ENCODE measurements at places on chromosomes 7 and 10.

- DNase-seq, result peak; percentile 21
Observed at GRCh38 chr10:85995791-85996190, 370.8 kb downstream of the GRID1 start.

DNA sequence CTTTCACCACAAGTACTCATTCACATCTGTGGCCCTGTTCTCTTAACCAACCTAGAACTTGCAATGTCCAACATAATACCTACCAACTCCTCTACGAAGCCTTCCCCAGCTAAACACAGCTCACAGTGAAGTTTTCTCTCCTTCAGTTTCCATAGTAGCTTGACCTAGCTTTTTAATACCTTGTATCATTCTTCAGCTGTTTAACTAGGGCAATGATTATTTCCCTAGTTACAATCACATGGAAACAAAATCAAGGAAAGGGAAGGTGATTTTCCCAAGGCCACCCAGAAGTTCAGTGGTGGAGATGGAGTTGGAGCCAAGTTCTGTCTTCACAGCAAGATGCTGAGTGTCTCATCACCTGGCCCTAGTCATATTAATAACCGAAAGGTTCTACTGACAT, 16.3 kb downstream of the CDHR3 start:
- no peak for DNase-seq

DNA sequence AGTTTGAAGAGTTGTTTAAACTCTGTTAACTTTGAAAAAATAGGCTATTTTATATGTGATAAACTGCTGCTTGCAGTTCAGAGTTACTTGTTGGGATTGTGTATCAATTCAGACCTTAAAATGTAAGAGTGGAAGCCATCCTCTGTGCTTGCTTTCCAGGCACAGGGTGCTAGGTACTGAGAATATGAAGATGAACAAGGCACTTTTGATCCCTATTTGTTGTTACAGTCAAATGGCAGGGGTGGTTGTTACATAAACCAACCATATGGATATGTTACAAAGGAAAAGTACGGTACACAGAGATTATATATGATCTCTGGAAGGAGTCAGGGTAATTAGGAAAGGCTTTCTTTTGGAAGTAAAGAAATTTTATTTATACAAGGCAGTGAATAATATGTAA, 63.8 kb downstream of the REEP3 start:
- no peak for DNase-seq

- no peak for DNase-seq
Observed at GRCh38 chr10:102837230-102837721, at the start of gene CYP17A1. TSS of gene CYP17A1 (minus strand) at chr10:102837413. CDS start at chr10:102837361, 52 bp downstream.

GRCh38 chr10:12042409-12042796, 206 bp downstream of the UPF2 start:
- peak; percentile 22 for DNase-seq

- no peak for DNase-seq
Observed at GRCh38 chr10:99337311-99337811, 8.2 kb downstream of the CNNM1 start.

DNA sequence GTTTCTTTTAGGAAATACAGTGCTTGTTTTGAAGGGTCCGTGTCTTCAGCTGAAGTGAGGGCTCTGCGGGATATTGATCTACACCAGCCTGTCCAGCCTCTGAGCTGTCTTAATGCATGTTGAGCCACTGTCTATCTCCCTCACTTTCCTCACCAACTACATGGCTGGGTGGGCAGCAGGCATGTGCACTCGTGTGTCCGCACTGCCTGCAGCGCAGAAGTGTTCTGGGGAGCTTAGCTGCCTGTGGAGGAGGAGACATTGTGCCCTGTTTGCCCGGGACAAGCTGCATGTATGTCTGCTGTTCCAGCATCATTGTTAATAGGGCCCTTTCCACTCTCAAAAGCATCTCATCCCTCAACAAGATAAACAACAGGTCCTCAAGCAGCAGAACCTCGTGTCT, 133.1 kb upstream of the EEPD1 start:
- DNase-seq, result no peak

DNA sequence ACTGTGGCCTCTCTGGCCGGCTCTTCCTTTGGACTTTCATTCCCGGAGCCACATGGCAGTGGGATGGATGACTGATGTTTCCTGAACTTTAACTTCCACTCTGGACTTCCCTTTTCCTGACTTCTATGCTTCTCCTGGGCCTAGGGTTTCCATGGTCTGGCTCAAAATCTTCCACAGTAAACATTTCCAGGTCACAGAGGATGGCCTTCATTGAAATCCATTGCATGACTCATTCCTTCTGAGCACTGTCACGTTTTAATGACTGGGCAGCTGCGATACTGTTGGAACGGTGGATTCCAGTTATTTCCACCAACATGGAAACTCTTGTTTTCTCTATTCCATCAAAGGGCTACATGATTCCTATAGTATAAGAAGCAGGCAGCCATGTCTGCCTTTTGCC, 24.4 kb upstream of the ZNF273 start:
- DNase-seq, result no peak

DNA sequence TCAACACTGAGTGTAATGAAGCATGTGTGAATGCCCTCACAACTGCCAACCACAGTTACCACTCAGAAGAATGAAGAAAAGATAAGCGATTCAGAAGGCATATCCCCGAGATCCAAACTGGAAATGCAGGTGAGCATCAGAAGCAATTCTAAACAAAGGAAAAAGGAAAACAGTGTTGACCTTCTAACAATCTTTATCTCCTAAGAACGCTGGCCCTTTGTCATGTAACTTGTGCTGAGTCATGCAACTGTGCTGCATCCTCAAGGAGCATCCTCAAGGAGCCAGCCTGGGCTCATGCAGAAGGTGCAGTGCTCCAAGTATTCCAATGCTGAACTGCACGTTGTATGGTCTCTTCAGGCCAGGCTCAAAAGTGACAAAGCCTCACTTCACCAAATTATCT, 30.6 kb downstream of the SEC61G start:
- no peak for DNase-seq

DNA sequence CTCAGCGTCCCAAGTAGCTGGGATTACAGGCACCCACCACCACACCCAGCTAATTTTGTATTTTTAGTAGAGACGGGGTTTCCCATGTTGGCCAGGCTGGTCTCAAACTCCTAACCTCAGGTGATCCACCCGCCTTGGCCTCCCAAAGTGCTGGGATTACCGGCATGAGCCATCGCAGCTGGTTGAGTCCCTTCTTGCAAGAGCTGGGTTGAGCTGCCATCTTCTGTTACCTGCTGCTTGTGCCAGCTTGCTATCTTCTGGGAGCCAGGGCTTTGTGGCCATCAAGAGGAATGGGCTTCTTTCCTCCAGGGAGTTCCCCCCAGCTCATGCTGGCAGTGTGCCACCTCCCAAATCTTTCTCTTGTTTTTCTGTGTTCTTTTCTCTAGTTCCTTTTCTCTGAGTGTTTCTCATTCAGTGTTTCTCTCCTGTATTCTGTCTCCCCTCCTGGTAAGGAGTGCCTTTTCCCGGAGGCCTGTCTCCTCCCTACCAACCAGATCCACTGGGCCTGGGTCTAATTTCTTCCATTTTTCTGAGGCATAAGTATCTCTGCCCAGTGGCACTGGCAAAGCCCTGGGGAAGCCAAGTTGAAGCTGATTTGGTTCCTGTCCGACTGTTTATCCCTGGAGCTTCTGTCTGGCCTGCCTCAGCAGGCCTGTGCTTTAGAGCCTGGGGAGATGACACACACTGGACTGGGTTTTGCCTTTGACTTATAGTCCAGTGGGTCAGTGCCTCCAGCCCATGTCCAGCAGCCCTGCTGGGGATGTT, 3.7 kb downstream of the DBNL start:
- no peak for DNase-seq

DNA sequence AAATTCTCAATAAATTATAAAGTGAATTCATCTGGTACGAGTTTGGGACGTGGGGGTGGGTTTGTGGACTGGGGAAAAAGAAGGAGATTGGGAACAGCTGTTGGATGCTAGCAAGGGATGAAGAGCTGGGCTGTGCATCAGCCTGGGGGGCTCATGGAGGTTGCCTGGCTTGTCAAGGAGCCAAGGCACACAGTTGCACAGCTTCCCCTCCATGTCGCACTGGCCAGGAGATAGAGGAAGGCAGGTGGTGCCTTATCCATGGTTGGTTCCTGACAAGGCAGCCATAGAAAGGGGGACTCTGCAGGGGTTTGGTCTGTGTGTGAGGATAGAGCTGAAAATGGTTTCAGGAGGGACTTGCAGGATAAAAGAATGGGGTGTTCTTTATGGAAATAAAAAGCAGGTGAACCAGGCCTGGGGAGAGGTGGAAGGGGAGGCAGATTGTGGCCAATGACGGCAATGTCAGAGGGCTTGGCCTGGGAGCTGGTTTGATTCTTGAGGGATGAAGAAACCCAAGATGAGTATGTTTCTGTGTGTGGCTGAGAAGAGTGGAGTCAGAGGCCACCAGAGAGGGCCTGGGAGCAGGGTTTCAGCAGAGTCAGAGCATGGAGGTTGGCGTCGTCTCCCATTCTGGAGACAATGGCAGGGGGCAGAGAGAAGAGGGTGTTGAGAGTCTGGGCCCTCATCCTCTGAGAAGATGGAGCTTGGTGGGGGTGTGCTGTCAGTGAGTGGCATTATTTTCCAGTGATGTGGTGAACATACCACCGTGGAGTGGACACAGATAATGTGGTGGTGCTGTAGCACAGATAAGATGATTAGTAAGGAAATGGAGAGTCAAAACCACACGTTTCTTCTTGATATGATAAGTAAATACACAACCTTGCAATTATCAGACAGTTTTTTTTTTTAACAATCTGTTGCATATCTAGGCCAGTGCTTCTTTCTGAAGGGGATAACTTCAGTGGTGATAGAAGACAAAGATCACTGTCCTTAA, 108.2 kb downstream of the PTPN20 start:
- no peak for DNase-seq

DNA sequence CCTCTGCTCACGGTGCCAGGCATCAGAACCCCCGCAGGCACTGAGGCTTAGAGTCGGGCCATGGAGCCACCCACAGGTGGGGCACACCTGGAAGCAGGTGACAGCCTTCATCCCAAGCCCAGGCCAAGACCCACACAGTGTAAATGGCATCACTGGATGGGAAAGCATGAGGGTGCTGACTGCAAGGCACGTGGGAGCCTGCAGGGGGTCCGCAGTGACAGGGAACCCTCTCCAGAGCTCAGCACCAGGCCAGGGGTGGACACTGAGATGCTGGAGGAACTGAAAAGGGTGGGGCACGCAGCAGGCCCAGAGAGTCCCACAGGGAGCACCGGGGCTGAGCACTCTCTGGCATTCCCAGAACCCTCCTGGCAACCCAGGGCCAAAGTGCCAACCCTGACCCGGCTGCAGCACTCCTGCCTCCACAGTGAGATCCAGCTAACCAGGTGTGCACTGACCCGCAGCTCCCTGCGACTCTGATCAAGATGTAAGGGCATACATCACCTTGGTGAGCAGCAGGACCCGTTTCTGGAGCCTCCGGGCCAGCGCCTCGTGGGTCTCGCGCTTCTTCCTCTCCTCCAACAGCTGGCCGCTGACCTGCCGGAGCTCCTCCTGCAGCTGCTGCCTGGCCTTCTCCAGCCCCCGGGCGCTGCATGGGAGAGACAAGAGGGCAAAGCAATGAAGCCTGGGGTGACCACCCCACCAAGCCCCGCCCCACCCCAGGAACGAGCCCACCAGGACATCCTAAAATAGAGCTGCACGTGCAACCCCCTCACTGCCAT, 163.9 kb downstream of the MAD1L1 start:
- DNase-seq, result no peak

DNA sequence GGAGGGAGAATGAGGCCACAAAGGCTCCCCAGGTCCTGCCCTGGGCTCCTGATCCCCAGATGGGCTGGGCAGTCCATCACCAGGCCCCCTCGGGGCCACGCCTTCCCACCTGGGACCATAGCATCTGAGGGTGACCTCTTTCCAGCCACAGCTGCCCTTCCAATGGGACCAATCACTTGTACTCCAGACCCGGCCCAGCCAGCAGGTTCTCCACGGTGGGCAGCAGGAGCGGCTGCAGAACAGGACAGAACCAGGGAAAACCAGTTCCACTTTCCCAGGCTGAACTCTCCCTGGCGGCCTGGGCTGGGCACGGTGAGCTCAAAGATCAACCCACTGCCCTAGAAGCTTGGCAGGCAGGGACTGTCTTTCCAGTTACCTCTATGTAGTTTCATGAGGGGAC, 257.6 kb downstream of the MAD1L1 start:
- no peak for DNase-seq

DNA sequence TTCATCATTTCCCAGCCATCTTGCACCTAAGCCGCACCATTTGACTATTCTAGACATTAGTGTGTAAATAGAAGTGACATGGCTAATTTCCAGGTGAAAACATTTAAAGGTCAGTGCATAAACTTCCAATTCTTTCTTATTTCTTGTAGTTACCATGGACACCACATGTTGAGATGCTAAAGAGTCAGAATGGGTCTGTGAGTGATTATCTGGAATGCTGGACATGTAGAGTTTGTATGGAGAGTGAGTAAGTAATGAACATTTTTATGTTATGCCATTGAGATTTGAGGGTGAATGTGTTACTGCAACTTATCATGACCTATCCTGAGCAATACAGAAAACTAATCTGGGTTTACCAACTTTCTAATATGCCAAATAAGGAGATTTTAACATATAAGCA, 60.4 kb downstream of the MEOX2 start:
- DNase-seq, result no peak

DNA sequence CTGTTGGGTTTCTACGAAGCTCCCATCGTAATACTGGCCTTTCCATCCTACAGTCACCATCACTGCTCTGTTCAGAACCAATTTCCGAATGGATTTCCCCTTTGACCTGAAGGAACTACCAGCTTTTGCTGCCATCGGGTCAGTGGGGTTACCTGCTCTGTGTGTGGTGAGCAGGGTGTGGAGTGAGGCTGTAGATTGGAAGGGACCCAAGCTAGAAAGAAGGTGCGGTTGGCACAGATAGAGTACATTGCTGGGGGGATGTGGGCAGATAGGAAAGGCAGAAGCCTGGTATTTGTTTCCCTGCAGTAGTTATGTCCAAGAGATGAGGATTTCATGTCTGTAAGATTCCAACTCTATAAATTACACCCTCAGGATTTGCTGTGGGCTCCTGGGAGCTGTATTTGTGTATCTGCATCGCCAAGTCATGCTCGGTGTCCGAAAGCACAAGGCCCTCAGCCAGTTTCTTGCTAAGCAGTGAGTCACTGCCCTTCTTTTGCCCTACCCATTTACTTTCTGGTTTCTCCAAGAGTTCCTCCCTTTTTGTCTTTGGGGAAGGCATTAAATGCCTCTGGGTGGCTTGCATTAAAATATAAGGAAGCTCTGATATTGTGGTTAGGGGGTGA, 15.4 kb downstream of the CLCN1 start:
- no peak for DNase-seq

DNA sequence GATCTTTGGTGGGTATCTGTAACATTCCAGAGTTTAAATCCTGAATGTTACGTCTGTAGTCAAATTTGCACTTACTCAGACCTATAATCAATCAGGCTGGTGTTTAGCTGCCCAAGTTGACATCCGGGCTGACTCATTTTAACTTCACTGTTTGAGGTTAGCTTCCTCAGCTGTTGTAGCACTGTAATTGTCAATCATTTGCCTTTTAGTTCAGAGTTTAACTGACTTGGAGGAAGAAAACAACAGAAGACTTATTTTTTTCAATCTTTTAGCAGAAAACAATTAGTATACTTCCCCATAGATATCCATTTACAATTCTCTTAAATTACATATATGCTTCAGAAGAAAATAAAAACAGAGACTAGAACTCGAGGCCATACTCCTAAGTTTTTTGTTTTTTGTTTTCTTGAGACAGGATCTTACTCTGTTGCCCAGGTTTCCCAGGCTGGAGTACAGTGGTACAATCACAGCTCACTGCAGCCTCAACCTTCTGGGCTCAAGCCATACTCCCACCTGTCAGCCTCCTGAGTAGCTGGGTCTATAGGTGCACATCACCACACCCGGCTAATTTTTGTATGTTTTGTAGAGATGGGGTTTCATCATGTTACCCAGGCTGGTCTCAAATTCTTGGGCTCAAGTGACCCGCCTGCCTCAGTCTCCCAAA, 38.5 kb upstream of the LRRC17 start:
- no peak for DNase-seq

- no peak for DNase-seq
Observed at GRCh38 chr10:11091517-11092102, 73.9 kb downstream of the CELF2 start.

Measured in stimulated activated CD4-positive, alpha-beta T cell treated with anti-CD3 and anti-CD28 coated beads, TNF-alpha, amount 100 ng/mL, for 24 hours (primary cell).